ENCODE measurements at places on chromosomes 2 and 18. TPM values are rescaled to one million over a fixed set of nuclear protein-coding genes. Genes with fewer than 3 reads are reported as not detected.

- no peak for DNase-seq
Observed at GRCh38 chr2:44547718-44548117, 186.0 kb downstream of the CAMKMT start.

Gene UGT1A8
- total RNA-seq: not detected

Gene CRYGD
- not detected for total RNA-seq

GRCh38 chr18:23945416-23946079 lies 69.0 kb upstream of the TTC39C start:
- DNase-seq: no peak

Gene EMILIN1
- 0.69 TPM for total RNA-seq
